ENCODE measurements at places on chromosomes 11 and 22. TPM values are rescaled to one million over a fixed set of nuclear protein-coding genes. Genes with fewer than 3 reads are reported as not detected.
A peak's percentile ranks its signal among the peaks of the same experiment; 100 is the strongest.

- no peak for DNase-seq
- no peaks in the 10 kb centered on the region for H3K27me3 ChIP-seq
- H3K4me1 ChIP-seq, result peaks cover 9% of the 10 kb centered on the region
- no peak overlapping the region for H3K4me3 ChIP-seq
- no peak overlapping the region for H3K27ac ChIP-seq
- H3K36me3 ChIP-seq, result peaks cover 29% of the 10 kb centered on the region
These were observed 3.7 kb upstream of the COMT start for GRCh38 chr22:19937616-19938473.

GRCh38 chr22:31969789-31970489 is 25.6 kb downstream of the YWHAH start:
- H3K36me3 ChIP-seq, result no peaks in the 10 kb centered on the region
- H3K4me1 ChIP-seq, result peaks cover 6% of the 10 kb centered on the region
- peak overlapping the region; percentile 90 for H3K4me3 ChIP-seq
- peaks cover 13% of the 10 kb centered on the region for H3K27me3 ChIP-seq

- H3K4me1 ChIP-seq, result peaks cover 22% of the 10 kb centered on the region
- no peaks in the 10 kb centered on the region for H3K27me3 ChIP-seq
- H3K27ac ChIP-seq, result no peak overlapping the region
These were observed 21.8 kb upstream of the LRRC10B start for GRCh38 chr11:61486779-61487178.

GRCh38 chr22:43731988-43732387 is 80.1 kb downstream of the EFCAB6 start:
- no peaks in the 10 kb centered on the region for H3K27me3 ChIP-seq
- DNase-seq, result no peak
- H3K4me3 ChIP-seq, result no peak overlapping the region
- H3K4me1 ChIP-seq, result peaks cover 14% of the 10 kb centered on the region
- no peak overlapping the region for H3K27ac ChIP-seq

DNA sequence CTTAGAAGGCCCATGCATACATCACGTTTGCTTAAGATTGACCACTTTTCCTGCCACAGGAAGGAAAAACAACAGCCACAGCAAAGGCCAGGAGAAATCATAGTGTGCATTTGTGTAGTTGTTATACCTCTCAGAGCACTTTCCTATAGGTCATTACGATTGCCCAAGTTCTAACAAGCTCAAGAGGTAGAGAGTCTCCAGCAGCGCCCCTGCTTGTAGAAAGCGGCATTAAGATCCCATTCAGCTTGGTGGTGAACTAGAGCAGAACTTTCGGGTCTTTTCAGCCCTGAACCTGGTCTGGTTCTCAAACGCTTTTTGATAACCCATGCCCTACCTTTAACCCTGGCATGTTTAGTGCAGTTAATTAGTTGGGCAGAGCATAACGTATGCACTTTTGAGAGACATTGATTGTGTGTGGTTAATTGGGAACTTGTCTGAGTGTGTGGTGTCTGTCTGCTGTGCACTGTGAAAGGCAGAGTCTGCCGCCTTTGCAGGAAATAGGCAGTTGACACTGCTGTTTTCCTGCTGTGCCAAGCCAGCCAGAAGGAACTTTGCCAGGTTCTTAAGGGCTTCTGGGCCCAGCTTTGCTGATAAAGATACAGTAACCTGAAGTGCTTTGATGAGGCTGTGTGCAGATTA is 109.9 kb upstream of the CLMP start:
- no peaks in the 10 kb centered on the region for H3K36me3 ChIP-seq
- peaks cover 11% of the 10 kb centered on the region for H3K4me1 ChIP-seq
- H3K27ac ChIP-seq, result no peak overlapping the region
- no peak overlapping the region for H3K4me3 ChIP-seq
- H3K27me3 ChIP-seq, result peaks cover 49% of the 10 kb centered on the region

GRCh38 chr11:47981667-47982404 is 1.5 kb downstream of the PTPRJ start:
- no peaks in the 10 kb centered on the region for H3K36me3 ChIP-seq
- H3K27ac ChIP-seq, result peak overlapping the region; percentile 82
- H3K27me3 ChIP-seq, result peaks cover 3% of the 10 kb centered on the region
- no peak for DNase-seq

GRCh38 chr11:2208691-2209369 is 37.2 kb upstream of the TH start:
- DNase-seq, result peak; percentile 68
- no peak overlapping the region for H3K4me3 ChIP-seq
- H3K36me3 ChIP-seq, result no peaks in the 10 kb centered on the region
- H3K4me1 ChIP-seq, result peaks cover 22% of the 10 kb centered on the region
- H3K27me3 ChIP-seq, result no peaks in the 10 kb centered on the region
- no peak overlapping the region for H3K27ac ChIP-seq

DNA sequence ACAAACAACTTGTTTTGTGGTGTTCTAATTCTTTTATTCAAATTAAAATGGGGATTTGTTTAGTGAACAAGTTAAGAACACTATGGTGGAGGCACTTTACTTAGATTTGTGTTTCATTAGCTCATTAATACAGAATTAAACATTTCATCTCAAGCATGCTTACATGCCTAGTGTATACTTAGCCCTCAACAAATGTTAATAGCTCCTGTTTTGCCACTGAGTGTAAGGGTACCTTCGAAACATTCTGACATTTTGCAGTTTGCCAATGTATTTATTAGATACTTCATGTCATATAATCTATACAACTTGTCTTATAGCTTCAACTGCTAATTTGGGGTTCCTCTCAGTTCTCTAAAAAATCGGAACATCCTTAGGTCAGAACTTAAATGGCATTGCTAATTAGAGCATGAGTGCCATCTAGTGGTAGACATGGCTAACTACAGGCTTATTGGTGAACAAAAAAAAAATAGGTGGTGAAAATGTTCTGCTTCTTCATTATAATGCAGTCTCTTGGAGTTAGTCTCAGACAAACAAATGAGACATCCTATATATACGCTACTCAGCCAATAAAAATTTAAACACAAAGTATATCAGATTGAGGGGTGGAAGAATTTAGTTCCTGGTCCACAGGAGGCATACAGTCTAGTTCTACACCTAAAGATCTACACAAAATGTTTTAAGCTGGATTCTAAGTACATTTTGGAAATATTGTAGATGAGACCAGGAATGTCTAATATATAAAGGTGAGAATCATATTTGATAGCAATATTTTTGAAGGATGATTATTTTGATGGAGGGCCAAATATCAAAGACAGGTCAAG is 4.9 kb upstream of the CNTN5 start:
- H3K27me3 ChIP-seq, result peaks cover 44% of the 10 kb centered on the region
- no peak overlapping the region for H3K27ac ChIP-seq
- peaks cover 6% of the 10 kb centered on the region for H3K4me1 ChIP-seq
- no peak overlapping the region for H3K4me3 ChIP-seq
- H3K36me3 ChIP-seq, result no peaks in the 10 kb centered on the region
- DNase-seq, result no peak

GRCh38 chr11:103618528-103618927 is 417.9 kb upstream of the DDI1 start:
- H3K4me3 ChIP-seq, result no peak overlapping the region
- no peaks in the 10 kb centered on the region for H3K36me3 ChIP-seq

The SLC22A8 gene
- 0.85 TPM for total RNA-seq

The KRTAP5-11 gene
- not detected for total RNA-seq

The BCO2 gene
- 2.7 TPM for total RNA-seq

The NLRP14 gene
- 0.12 TPM for total RNA-seq

The F2 gene
- total RNA-seq, result 12.1 TPM

The OR5B21 gene
- total RNA-seq, result not detected

The THY1 gene
- total RNA-seq, result 19.0 TPM
